ENCODE measurements at places on chromosomes 5 and 9.
A peak's percentile ranks its signal among the peaks of the same experiment; 100 is the strongest.

GRCh38 chr9:72200452-72200851, 51.2 kb downstream of the GDA start:
- DNase-seq = no peak

DNA sequence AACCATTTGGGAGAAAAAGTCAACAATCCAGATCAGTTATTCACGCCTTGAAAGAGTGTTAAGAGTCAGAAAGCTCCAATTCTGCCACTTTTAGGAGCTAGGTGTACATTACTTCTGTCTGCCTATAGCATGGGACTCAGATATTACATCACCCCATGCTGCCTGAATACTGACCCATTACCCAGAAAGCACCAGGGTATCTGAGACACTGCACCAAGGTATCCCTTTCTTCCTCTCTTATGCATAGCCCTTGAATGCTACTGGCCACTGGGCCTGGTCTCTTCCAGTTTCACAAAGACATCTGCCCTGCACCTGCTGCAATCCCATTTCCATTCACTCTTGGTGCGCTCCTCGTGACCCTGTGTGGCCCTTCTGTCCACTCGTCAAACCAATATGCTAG, 2.6 kb downstream of the STRBP start:
- DNase-seq = no peak

DNA sequence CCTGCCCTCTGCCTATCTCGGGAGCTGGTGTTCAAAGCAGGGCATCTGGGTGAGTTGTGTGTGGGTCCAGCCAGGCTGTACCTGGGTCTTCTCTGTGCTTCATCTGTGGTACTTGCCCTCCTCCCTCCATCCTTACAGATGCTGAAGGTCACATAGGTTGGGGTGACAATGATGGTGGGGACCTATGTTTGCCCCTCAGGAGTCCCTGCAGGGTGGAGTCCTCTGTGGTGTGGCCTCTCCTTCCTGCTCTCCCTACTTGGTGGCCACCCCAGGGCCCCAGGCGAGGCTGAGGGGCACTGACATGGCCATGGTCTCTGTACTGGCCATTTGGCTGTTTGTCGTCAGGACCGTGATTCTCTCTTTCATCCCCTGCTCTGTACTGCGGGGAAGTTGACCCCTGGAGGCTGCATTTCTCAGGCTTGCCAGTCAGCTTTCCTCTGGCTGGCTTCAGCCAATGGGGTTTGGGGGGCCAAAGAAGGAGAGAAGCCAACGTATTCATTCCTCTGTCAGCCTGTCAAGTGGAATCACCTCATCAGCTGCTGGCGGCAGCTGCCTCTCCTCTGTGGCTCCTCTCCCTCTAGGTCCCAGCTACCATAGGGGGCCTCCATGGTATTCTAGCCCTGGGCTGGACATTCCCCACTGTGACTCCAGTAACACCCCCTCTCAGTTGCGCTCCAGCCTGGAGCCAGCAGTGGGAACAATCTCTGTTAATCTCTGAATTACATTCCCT, 4.6 kb downstream of the DCANP1 start:
- no peak for DNase-seq

DNA sequence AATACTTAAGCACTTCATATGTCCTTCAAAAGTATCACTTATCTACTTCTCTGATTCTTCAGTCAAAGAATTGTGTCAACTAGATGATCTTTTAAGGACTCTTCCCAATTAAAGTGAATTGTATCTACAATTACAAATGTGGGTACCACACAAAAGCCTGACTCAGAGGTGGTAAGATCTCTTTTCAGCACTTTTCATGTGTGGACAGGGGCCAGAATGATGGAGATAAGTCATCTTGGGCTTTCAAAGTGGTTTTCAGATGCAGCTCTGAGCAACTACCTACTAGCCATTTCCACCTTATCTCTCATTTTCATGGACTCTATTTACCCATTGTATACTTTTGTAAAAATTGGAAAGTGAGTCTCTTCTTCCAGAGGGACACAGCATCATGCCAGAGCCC, 8.4 kb downstream of the COX7C start:
- DNase-seq = no peak

DNA sequence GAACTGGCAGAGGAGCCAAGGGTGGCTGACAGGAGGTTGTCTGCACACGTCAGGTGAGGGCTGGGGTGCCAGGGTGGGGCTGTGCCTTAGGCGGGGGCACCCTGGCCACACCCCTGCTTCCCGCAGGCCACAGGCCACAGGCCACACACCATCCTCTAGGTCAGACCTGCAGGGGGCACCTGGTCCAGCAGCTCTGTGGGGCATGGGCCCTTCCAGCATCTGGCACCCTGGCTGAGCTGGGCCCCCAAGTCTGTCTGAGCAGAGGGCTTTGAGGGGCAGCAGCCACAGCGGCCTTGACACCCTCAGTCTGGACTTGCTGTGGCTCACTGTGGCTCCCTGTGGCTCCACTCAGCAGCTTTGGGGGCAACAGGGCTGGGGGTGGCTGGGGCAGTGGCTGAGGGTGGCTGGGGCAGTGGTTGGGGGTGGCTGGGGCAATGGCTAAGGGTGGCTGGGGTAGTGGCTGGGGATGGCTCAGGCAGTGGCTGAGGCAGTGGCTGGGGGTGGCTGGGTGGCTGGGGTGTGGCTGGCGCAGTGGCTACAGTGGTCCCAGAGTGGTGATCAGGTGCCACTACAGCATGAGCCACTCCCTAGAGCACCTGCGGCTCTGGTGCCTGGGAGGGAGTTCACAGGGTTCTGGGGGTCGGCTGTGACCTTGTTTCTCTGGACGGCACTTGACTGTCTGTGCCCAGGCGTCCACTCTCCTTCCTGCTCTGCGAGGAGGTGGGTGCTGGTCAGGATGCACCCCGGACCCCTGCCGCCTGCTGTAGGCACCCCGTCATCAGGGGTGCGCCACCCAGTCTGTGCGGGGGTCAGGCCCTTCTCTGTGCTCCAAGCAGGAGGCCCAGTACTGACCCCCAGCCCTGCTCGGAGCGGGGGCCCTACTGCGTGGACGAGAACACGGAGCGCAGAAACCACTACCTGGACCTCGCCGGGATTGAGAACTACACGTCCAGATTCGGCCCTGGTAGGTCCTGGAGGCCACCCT, 27.1 kb downstream of the NKD2 start:
- DNase-seq = peak; percentile 34

DNA sequence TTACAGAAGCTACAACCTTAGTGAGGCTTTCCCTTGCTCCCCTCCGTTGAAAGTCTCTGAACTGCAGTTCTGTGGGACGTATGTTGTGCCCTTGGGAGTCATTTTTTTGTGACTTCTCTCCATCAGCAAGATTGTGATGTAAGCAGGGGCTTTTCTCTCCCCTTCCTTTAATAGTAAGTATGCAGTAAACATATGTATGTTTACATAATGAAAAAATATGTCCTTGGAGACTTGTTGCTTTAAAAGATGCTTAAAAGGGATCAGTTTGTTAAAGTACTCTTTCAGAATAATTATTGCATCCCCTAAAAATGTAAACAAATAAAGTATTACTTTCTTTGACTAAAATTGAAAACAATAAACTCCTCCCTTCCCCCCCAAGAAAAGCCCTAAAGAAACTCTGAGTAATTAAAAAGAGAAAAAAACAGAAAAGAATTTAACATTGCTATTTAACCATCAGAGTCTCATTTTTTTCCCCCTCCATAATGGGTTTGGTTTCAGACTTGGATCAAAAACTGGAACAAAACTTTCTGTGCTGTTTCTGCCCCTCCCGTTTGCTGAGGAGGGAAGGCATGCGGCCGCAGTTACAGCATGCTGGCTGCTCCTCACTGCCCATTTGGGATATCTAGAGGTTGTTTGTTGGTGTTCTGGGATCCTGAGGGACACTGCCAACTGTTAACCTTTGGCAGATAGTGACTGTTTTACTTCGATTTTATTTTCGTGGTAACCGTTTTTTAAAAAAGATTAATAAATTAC, 40.2 kb downstream of the TRIO start:
- DNase-seq = no peak

- DNase-seq = no peak
Measured at GRCh38 chr5:40171971-40172370, 507.7 kb upstream of the PTGER4 start.

DNA sequence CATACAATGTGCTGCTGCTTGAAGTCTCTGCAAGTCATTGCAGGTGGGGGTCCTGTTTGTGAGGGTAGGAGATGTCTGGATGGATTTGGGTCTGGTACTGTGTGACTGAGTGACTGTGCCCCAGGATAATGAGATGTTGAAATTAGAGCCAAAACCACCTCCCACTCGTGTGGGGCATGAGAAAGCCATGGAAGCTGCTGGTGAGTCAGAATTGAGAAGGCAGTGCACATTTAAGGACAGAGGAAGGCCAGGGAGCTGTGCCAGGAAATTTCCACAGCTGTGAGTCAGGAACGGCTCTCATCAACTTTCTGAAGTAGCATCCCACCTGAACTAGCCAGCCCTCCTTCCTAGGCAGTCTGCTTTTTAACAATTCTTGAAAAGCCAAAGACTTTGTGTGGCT, 229.8 kb downstream of the DRD1 start:
- no peak for DNase-seq

- no peak for DNase-seq
Measured at GRCh38 chr9:13778631-13779030, 499.1 kb upstream of the MPDZ start.

DNA sequence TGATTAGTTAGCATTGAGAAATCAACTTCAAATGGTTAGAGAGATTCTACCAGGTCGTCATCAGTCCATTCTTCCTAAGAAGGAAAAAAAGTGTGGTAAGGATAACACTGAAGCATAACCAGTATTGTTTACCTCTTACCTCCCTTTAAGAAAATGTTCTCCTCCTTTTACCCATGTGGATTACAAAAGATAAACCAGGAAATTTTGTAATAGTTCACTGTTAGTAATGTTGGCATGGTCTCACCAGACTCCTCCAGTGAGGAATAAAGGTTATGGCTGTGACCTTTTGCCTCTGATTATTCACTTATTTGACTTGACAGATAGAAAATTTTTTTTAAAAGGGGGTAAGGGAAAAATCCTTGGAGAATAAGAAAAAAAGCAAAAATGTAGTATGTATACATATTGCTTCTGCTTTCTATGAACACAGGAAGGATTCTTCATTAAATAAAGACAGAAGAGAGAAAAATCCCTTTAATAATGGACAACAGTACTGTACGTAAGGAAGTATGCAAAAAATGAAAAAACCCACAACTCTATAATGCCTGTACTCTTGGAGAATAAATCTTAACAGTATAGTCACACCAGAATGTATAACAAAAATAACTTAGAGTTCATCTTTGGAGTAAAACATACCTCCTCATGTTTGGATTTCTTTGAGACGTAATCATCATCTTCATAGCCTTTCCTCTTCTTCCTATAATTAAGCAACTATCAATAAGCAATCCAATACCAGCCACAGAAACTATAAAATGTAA, 18.1 kb downstream of the CCNH start:
- no peak for DNase-seq

- no peak for DNase-seq
Measured at GRCh38 chr9:113651896-113652295, 188.4 kb downstream of the RGS3 start.

GRCh38 chr5:132765311-132766019, 11.6 kb downstream of the SEPTIN8 start:
- no peak for DNase-seq

DNA sequence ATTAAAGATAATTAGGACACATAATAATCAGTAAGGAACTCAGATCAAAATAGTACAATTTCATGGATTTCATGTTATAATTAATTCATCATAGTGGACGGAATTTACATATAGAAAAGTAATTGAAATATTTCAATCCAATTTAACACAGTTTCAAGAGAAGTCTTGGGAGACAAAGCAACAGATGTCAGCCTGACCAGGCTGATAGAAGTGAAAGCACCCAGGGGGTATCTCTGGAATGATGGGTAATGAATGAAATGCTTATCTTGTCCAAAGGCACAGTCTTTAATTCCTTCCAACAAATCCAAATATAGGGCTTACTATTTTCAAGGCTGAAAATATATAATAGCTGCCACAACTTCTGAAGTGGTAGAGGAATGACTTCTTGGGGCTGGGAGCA, 629.3 kb upstream of the RGMB start:
- DNase-seq = no peak

- no peak for DNase-seq
Measured at GRCh38 chr9:133144904-133145851, 18.5 kb downstream of the GBGT1 start.

DNA sequence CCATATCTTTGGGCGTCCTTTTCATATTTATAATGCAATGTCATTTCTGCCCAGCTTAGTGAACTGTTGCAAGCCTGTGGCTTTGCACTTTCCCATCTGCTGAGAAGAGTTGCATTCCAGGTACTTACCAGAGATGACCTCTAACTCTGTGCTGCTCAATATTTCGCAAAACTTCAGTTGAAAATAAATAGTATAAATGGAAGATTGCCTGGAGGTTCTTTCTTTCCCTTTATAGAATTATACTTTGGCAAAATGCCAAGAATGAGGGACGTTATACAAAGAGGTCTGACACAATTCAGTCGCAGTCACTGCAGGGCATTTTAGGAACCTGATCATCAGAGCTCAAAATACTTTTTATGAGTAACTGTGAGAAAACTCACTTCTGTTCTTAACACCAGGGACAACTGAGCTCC, 18.9 kb upstream of the VLDLR start:
- no peak for DNase-seq

- no peak for DNase-seq
Measured at GRCh38 chr5:1499851-1500250, 23.9 kb downstream of the LPCAT1 start.

DNA sequence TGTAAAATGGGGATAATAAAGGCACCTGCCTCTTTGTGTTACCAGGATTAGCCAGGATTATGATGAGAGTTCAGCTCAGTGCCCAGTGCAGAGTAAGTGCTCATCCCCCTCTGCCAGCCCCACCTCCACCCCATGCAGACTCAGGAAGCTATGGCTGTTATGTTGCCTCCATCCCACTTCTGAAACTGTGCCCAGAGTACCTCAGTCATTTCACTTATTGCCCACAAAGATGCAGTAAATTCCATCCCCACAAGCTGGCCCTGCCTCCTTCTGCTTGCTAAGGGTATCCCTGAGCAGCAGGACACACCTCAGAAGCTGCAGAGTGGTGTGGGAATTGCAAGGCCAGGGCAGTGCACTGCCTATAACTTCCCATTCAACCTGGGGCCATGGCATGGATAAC, 415.1 kb downstream of the SPOCK1 start:
- no peak for DNase-seq

GRCh38 chr5:174816858-174817257, 92.5 kb downstream of the MSX2 start:
- no peak for DNase-seq

GRCh38 chr5:98772415-98773213, 849 bp upstream of the RGMB start:
- DNase-seq = peak; percentile 85

GRCh38 chr9:4416467-4416866, 73.8 kb upstream of the SLC1A1 start:
- no peak for DNase-seq

GRCh38 chr5:155068616-155069100, 55.1 kb downstream of the KIF4B start:
- no peak for DNase-seq

GRCh38 chr9:92745331-92745730, 19.3 kb downstream of the BICD2 start:
- DNase-seq = no peak

GRCh38 chr5:140382866-140383265, 18.8 kb upstream of the ANKHD1 start:
- DNase-seq = no peak

GRCh38 chr9:19085295-19085694, 17.4 kb downstream of the HAUS6 start:
- DNase-seq = no peak
